Stimulated activated CD8-positive, alpha-beta memory T cell treated with anti-CD3 and anti-CD28 coated beads, Interleukin-15, amount 100 ng/mL, for 24 hours (primary cell): ENCODE measurements at places on chromosomes 4 and X.

DNA sequence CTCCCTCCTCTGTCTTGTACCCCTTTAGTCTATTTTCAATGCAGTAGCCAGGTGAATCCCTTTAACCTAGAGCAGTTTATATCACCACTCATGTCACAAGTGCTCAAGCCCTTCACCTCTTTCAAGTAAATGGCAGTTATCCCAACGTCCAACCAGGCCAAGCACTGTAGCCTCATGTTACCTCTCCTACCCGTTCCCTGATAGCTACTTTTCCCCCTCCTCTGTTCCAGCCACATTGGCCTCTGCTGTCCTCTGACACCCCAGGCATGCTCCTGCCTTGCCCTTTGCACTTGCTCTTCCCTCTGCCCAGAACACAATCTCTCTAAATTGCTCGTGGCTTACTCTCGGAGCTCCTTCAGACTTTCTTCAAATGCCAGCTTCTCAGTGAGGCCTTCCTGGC, 15.2 kb downstream of the GUCY1B1 start:
- no peak for DNase-seq

DNA sequence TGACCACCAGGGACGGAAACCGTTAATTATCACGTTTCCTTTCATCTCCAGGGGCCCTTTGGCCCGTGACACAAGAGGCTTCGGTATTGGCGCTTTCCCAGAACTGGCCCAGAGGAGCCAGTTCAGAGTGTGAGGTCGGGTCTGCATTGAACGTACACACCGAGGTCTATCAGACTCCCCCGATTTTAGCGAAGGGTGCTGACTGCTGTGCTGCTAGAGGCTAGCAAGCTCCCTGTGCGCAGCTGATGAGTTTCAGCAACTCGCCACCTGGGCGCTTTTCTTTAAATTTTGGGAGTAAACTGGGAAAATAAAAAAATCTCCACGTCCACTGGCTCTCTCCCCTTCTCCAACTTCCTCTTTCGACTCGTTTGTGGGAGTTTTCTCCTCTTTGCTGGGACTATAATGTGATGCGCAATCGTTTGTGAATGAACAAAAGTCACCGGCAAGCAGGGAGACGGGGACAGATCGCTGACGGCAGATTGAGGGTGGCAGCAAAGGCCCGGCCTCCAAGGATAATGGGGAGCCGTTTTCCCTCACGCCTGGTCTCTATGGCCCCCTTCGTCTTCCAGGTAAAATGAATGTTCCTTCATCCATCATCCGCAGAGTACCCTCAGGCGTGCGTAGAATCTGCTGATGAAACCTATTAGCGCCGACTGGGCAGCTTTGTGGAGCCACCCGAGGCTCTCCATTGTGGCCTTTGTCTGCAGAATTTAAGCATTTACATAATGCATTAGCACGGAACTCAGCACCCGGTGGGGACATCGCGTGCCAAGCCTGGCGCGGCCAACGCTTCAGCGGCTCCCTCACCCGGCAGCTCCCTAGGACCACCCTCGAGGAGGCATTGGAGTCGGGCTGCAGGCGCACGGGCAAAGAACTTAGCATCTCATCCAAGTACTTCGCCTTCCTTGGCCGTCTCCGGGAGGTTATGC, 1.6 kb upstream of the LRAT start:
- no peak for DNase-seq

GRCh38 chr4:1972414-1972813, 36.4 kb downstream of the NELFA start:
- DNase-seq: no peak

- no peak for DNase-seq
Measured at GRCh38 chr4:10002278-10002677, 19.0 kb downstream of the SLC2A9 start.

GRCh38 chrX:112819813-112820212, 20.8 kb downstream of the AMOT start:
- no peak for DNase-seq

DNA sequence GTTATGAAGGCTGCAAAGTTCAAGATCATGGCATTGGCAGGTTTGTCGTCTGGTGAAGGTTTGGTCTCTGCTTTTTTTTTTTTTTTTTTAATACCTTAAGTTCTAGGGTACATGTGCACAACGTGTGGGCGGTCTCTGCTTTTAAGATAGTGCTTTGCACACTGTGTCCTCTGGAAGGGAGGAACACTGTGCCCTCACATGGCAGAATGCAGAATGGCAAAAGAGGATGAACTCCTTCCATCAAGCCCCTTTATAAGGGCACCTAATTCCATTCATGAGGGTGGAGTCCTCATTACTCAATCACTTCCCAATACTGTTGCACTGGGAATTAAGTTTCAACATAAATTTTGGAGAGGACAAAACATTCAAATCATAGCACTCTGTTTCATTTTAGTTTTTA, 101.4 kb downstream of the GLRA2 start:
- DNase-seq: no peak

DNA sequence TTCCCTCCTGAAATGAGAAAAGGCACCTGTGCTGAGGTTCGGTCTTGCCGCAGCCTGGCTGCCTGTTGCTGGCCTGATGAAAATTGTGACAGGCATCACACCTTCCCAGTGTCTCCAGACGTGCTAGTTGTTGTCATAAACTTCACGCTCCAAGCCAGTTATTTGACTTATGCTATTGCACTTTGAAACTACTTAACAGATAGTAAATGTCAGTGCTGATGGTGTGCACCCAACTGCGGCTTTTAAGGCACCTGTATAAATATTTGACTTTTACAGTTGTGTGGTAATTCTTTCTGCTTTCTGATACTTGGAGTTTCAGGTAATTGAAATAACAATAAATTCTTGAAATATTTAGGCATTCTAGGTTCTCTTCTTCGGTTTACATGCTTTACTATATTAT, 1.8 kb downstream of the WWC2 start:
- DNase-seq: no peak

DNA sequence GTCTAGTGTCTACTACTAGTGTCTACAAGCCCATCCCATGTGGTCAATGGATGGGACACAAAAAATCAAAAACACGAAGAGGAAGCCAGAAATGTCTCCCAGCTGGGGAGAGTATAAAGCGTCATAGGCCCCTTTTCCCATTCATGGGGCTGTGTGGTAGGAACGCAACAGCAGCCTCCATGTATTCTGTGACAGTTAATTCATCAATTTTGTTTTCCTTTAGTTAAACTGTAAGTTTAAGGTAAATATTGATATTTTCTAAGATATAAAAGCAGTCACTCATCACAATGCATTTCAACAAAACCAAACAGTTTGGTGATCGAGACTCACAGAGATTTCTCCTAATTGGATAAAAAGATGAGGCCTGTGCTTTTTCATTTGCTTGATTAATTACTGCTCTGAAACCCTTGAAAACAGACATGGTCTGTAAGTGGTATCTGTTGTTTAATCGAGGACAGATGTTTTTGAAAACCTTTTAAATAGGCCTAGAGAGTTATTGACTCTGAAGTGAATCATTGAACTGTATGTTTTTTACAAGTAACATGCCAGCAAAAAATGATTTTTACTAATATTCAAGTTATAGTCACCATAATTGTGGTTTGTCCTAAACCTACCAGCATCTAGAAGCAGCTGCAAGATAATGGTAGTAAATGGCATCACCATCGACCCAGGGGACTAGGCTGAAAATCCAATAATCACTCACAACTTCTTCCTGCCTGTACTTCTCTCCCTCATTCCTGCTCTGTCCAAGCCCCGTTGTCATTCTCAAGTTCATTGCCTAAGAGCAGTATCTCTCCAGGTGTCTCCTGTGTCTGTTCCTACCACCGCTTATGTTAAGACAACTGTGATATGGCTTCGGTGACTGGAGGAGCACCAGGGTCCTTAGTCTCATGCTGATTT, 87.7 kb upstream of the SHISA3 start:
- DNase-seq: no peak

DNA sequence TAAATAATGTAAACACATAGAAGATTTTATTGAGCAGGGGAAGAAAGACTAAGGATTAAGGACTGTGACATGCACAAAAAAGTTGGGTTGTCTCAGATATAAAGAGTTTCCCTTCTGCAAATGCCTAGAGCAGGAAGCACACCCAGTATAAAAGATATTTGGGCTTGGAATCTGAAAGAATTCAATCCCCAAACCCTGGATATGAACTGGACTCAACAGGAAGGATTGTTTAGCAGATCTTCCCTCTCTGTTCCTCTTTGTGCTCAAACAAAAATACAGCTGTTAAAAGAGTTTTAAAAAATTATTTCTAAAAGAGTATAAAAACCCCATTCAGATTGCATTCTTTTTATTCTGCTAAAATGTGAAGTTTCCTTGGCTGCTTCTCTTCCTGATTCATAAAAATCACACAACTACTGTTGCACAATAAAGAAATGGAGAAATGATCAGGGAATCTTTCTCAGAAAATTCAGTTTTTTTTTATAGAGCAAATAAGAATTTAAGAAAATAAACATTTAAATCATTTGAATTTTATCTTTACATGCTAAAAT, 71.4 kb downstream of the PDLIM5 start:
- no peak for DNase-seq

DNA sequence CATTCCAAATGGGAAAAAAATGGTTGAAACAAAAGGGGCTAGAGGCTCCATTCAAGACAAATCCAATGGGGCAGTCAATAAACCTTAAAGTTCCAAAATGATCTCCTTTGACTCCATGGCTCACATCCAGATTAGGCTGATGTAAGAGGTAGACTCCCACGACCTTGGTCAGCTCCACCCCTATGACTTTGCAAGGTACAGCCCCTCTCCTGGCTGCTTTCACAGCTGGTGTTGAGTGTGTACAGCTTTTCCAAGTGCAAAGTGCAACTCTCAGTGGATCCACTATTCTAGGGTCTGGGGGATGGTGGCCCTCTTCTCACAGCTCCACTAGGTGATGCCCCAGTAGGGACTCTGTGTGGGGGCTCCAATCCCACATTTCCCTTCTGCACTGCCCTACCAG, 21.5 kb downstream of the SULT1B1 start:
- no peak for DNase-seq

GRCh38 chr4:88960576-88960975, 96.4 kb downstream of the FAM13A start:
- DNase-seq: no peak

DNA sequence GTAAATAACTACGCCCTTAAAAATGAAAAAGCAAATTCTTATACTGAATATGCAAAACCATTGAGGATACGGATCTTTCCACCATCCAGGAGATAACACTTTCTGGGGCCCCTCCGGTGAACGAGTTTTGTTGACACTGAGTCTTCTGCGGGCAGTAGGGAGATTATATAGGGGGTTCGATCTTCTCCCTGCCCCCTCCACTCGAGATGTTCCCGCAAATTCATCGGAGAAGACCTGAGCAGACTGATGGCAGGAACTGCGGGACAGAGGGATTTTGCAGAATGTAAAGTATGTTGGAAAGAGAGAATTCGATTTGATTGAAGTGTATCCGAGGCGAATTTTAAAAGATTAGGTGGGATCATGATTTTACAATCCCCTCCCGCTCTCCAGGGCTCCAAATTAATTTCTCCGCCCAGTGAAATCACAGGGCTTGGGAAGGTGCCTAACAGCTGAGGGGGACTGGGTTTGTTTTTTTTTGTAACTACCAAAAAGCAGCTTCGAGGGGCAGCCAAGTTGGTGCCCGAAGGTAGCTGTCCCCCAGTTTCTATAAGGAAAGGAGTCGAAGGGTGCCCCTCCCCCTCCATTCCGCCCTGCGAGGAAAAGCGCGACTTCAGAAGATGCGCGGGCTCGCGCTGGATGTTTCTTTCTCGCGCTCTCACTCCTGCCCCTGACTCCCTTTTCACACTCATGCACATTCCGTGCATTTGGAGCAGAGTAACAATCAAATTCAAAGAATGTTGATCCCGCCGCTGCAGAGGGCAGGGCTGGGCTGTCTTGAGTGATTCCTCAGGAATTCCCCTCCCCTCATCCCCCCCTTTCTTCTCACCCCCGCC, 1.2 kb downstream of the TMEM255A start:
- DNase-seq: no peak

- DNase-seq: no peak
Measured at GRCh38 chr4:186807808-186808629, 84.4 kb upstream of the FAT1 start.

- no peak for DNase-seq
Measured at GRCh38 chr4:188146618-188147017, 7.4 kb downstream of the TRIML1 start.

- no peak for DNase-seq
Measured at GRCh38 chrX:37349221-37350033, at the start of gene PRRG1. Gene PRRG1, plus strand, starts transcription at chrX:37349364. Its CDS starts 56,886 bp downstream, at chrX:37406250.

DNA sequence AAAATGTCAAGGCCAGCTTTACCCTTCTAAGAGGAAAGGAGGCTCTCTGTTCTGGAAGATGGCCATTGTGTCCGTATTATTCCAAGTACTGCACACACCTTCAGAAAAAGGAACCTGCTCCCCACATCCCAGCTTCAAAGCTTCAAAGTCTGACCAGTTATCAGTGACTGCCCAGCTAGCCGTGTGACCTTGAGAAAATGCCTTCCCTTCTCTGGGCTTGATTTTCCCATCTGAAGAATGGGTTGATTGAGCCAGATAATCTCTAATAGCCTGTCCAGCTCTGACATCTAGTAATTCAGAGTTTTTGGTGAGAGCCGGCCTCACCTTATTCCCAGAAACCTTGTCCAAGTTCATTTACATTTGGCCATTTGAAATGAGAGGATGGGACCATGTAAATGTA, 3.0 kb downstream of the LONRF3 start:
- DNase-seq: no peak

DNA sequence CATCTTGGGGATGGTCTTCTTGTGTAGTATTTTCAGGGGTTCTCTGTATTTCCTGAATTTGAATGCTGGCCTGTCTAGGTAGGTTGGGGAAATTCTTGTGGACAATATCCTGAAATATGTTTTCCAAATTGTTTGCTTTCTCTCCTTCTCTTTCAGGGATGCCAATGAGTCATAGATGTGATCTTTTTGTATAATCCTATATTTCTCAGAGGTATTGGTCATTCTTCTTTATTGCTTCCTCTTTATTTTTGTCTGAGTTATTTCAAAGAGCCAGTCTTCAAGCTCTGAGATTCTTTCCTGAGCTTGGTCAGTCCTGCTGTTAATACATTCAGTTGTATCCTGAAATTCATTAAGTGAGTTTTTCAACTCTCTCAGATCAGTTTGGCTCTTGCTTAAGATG, 73.1 kb downstream of the MAMLD1 start:
- DNase-seq: no peak

DNA sequence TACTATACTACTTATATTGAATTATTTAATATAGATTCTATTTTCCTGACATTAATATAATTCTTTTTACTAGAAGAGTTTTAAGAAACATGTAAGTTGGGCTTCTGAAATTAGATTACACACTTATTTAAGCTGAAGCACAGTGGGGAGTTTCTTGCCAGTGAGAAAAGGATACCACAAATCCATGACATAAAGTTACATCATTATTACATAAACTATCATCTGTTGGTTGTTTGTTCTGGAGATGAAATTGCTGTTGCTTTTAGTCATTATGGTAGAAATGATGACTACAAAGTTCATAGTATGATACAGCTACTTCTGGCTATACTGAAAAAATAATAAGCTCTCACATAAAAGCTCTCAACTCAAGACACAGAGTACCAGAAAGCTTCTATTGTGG, 880.4 kb downstream of the PCDH18 start:
- no peak for DNase-seq

GRCh38 chrX:106450405-106450804, 161.4 kb upstream of the RADX start:
- DNase-seq: no peak
